ENCODE measurements at places on chromosomes 7 and 10. TPM values are rescaled to one million over a fixed set of nuclear protein-coding genes. Genes with fewer than 3 reads are reported as not detected.

The TIMM23 gene
- 106 TPM for total RNA-seq

The P4HA1 gene
- total RNA-seq = 25.7 TPM

The DNAJC12 gene
- total RNA-seq = 2.9 TPM

The OR2A12 gene
- not detected for total RNA-seq

Data from H1 (cell line).